Stimulated activated CD4-positive, alpha-beta T cell treated with anti-CD3 and anti-CD28 coated beads, Interleukin-15, amount 100 ng/mL, for 1 hour (primary cell): ENCODE measurements at places on chromosomes 6 and 20.

- no peak for DNase-seq
These were observed 132.3 kb downstream of the TINAG start for GRCh38 chr6:54440549-54440948.

DNA sequence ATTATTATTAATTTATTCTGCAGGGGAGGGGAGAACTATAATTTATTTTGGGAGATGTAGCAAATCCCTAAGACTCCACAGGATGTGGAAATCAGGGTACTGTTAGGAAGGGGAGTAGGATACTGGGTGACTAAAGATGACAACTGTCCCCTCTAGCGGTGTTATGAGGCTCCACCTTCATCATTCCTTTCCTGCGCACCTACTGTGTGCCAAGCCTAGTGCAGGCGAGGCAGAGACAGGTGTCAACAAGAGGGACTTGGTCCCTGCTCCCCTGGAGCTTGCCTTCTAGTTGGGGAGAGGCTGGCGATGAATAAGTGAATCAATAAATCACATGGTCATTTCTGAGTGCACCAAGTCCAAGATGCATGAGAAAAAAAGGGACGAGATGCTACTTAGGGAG is 65.5 kb downstream of the STK35 start:
- DNase-seq, result no peak

- DNase-seq, result no peak
These were observed 754.5 kb downstream of the HDGFL1 start for GRCh38 chr6:23323897-23324296.

DNA sequence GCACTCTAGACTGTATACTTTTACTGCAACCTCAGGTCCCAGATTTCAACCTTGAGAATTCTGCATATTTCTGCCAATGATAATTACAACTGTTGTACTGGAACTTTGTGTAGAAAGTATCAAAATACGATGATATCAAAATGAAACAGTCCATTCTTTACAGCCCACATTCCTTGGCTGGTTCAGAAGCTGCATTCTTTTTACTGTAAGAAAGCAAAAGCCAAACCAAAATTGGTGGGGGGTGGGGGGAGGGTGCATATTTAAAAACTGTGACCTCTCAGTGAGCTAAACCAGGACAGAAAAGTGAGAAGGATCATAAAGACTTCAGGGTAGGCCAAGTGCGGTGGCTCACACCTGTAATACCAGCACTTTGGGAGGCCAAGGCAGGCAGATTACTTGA is 41.8 kb upstream of the UBR2 start:
- no peak for DNase-seq

DNA sequence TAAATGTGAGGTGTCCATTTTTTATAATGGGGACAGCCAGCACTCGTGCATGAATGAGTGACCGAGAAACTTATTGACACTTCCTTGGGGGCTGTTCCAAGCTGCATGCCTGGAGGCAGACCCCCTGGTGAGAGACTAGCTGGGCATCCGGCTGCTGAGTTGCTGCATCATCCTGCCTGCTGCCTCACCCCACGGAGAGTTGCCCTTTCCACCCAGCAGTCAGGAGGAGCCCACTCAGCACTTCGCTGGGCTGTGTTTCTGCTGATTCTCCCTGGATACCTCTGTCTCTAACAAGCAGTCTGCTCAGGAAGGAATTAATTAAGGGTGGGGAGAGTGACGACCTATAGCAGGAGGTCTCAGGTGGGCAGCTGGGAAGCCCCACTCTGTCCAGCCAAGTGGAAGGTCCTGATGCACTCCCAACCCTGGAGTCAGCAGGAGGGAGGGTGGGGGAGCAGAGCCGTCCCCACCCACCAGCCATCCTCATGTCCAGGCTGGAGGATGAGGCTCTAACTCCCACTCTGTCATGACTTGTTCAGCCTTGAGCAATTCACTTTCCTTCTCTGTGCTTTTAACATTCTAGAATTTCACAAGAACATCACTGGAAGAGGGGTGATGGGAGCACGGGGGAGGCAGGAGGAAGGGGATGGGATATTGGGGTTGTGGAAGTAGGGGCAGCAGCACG is 177.3 kb downstream of the LRFN2 start:
- no peak for DNase-seq

DNA sequence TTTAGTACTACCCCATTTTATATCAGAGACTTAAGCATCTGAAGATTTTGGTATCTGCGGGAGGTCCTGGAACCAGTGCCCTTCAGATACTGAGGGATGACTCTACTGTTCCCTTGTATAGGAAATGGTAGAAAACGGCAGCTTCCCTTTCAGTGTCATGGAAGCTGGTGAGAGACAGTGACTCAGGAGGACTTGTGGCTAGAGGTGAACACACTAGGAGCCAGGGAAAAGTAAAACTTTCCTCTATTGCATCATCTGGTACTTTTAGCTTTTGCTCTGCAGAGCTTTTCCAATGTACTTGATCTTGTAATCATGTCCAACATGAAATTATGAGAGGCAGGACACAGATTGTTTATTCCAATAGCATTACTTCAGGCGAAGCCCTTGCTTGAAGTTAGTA is 45.0 kb downstream of the RNF144B start:
- DNase-seq, result no peak

- no peak for DNase-seq
These were observed 104.2 kb upstream of the STXBP5 start for GRCh38 chr6:147099974-147100373.

GRCh38 chr20:21234806-21235483 is 68.2 kb upstream of the XRN2 start:
- DNase-seq, result no peak

DNA sequence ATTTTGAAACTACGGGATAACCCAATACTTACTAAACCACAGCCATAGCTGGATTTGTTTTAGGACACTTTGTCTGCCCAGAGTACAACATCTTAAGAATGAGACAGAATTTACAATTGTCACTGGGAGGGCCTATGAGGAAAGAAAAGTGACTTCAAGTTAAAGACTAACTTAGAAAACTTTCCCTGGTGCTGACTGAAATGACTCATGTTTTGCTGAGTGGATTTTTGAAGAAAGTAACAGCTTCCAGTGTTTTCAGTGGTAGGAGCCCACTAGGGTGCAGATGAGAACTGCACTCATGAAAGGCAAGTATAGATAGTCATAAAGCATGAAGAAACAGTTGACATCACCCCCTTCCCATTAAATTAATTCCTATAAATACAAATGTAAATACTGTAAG is 988.2 kb upstream of the MAP3K7 start:
- DNase-seq, result no peak

GRCh38 chr20:18428490-18429173 is 38.2 kb downstream of the DZANK1 start:
- DNase-seq, result no peak

- DNase-seq, result no peak
These were observed 47.1 kb downstream of the CD109 start for GRCh38 chr6:73743081-73743480.

- no peak for DNase-seq
These were observed 3.6 kb upstream of the SLC17A4 start for GRCh38 chr6:25750906-25751305.

DNA sequence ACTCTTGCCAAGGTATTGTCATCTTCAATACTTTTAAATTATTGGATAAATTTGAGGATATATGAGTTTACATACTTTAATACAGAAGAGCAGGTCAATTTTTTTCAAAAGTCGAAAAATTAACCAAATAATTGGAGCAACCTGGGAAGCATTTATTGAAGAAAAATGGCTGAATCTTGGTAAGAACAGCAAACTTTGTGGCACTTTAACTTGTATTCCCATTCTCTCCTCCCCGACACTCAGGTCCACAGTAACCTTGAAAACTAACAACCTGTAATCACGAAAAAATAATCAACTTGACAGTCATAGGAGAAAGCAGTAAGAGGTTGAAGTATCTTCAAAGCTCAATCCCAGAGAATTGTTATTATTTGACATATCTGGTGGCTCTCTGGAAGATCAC is 55.6 kb downstream of the THEMIS start:
- DNase-seq, result no peak

DNA sequence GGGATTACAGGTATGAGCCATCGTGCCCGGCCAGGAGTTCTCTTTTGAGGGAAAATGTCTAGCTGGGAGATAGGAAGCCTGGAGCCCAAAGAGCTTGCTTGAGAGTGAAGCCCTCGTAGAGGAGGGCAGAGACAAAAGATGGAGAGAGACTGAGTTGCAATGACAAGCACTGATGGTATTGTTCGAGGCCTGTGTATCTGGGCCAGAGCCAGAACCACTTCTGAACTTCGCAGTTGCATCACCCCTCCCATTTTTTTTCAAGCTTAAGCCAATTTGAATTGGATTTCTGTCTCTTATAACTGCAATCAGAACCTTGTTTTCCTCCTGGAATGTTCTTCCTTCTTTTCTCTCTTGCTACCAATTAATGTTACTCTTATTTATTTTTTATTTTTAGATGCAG is 83.1 kb downstream of the KCNB1 start:
- DNase-seq, result no peak

DNA sequence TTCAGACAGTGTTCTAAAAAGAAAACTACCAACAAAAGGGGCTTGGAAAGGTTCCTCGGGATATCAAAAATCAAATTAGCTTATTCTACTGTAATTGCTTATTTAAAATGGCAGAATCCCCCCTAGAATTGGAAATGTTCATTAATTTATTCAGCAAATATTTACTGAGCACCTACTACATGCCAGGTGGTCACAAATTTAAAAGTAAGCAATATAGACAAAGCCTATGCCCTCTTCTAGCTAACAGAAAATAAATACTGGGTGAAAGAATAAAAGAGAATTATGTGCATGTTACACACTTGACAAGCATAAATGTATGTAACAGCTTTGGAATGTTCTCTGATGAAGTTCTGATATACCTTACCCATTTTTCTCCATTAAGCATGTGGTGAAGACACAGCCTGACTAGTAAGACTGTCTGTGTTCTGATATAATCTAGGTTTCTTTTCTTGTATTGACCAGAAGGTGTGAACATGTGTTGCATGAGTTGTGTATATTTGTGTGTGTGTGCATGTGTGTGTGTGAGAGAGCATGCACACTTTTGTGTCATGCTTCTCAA is 606.7 kb upstream of the CITED2 start:
- no peak for DNase-seq

DNA sequence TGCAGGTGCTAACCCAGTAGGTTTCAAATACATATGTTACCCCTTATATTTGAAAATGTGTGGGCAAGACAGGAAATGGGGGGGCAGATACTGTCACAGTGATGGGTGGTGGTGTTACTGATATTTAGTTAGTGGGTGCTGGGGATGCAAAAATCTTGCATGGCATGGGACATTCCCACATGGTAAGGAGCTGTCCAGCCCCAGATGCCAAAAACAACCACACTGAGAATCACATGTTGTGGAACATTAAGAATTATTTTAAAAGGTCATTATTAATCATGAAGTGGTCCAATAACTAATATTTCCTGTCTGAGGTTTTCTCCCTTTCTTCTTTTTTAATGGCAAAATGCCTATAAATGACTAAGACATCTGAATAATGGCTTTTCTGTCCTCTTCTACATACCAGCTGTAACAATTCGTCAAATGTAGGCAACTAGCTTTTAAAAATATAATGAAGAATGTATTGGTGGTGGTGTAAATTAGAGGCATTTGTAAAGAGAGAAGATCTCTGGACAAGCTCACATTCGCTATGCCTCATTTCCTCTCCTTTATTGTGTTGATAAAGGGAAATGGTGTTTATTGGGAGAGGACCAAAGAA is 57.3 kb upstream of the SLC35B3 start:
- DNase-seq, result no peak

DNA sequence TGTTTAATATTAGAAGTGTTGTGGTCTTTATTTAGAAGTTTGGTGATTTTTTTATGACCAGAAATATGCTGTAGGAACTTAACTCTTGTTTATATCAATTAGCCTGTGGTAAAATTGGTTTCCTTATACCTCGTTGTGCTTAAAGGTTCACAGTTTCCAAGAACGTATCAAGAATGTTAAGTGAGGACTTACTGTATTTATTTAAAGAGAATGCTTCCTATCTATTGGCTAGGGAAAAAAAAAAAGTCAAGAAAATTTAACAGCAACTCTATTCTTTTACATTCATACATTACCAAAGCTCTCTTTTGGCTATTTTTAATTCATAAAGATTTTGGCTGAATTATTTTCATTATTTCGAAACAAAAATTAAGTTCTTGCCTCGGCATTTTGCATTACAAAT is 1.6 kb downstream of the KIAA0319 start:
- DNase-seq, result no peak

GRCh38 chr20:15039088-15039752 is 701.8 kb upstream of the FLRT3 start:
- DNase-seq, result no peak

- no peak for DNase-seq
These were observed 705 bp upstream of the UTRN start for GRCh38 chr6:144284478-144284782.
